ENCODE measurements at places on chromosomes 3 and 15. TPM values are rescaled to one million over a fixed set of nuclear protein-coding genes. Genes with fewer than 3 reads are reported as not detected.

The ST8SIA2 gene
- total RNA-seq, result not detected

The SIDT1 gene
- not detected for total RNA-seq

The GPX1 gene
- total RNA-seq, result 330 TPM

The TMEM212 gene
- total RNA-seq, result not detected

The DUOX2 gene
- not detected for total RNA-seq

The PLSCR4 gene
- total RNA-seq, result 94.1 TPM

The GALNT15 gene
- total RNA-seq, result 1.2 TPM

Data from endothelial cell of coronary artery (primary cell).